NCI-H1092 treated with DMSO at 0.1 percent for 48 hours (cell line): ENCODE measurements at places on chromosomes 4 and X.

GRCh38 chrX:12779534-12779933 lies 11.7 kb upstream of the PRPS2 start:
- DNase-seq = no peak

GRCh38 chr4:124423160-124423559 lies 289.4 kb downstream of the ANKRD50 start:
- DNase-seq = no peak

DNA sequence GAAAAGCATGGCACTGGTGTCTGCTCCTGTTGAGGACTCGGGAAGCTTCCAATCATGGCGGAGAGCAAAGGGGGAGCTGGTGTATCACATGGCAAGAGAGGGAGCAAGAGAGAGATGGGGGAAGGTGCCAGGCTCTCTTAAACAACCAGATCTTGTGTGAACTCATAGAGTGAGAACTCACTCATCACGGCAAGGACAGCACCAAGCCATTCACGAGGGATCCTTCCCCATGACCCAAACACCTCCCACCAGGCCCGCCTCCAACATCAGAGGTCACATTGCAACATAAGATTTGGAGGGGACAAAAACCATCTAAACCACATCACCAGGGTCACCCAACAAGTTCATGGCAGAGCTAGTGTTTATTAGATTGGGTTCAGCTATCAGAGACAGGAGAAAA lies 218.7 kb upstream of the BCOR start:
- DNase-seq = no peak

GRCh38 chr4:100049872-100050271 lies 99.8 kb upstream of the H2AZ1 start:
- DNase-seq = no peak

GRCh38 chrX:132393485-132393884 lies 95.4 kb downstream of the MBNL3 start:
- no peak for DNase-seq

GRCh38 chr4:53490965-53491622 lies 100.2 kb downstream of the LNX1 start:
- peak; percentile 7 for DNase-seq

DNA sequence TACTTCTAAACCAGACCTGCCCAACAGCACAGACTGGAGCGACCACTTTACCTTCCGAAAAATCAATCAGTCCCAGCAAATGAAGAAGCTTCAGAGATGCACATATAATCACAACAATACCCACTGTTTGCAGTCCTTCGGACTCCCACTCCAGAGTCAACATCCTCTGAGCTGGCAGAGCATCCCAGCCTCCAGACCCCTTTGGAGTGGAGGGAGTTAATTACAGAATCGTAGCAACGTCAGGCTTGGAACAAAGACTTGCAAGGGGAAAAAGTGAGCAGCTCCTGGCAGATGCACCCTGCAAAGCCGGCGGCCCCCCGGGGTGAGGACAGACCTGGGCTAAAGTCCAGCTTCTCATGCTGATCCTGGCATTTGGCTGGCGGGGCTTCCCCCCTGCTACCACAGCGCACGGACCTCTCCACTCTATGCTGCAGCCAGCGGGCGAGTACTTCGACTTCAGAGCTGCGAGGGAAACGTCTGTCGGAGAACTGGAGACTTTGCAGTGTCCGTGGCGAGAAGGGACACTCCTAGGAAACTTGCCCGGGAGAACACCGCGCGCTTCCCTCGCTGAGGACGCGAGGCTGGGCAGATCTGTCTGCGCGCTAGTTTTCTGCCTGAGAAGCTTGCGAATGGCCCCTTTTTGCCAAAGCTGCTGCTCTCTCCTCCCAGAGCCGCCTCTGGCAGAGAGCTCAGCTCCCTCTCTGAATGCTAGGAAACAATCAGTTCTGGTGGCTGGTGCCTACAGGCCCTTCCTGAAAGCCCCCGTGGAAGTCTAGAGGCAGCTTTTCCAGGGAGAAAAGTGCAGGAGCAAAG lies 283.7 kb downstream of the PACRGL start:
- peak; percentile 49 for DNase-seq

GRCh38 chrX:85622635-85623034 lies 243.2 kb upstream of the POF1B start:
- no peak for DNase-seq

GRCh38 chrX:56802428-56802827 lies 73.4 kb downstream of the NBDY start:
- DNase-seq = no peak

- no peak for DNase-seq
Observed at GRCh38 chr4:2649604-2650114, 106.5 kb downstream of the TNIP2 start.

GRCh38 chr4:122652379-122652778 lies 31.5 kb upstream of the IL21 start:
- no peak for DNase-seq

DNA sequence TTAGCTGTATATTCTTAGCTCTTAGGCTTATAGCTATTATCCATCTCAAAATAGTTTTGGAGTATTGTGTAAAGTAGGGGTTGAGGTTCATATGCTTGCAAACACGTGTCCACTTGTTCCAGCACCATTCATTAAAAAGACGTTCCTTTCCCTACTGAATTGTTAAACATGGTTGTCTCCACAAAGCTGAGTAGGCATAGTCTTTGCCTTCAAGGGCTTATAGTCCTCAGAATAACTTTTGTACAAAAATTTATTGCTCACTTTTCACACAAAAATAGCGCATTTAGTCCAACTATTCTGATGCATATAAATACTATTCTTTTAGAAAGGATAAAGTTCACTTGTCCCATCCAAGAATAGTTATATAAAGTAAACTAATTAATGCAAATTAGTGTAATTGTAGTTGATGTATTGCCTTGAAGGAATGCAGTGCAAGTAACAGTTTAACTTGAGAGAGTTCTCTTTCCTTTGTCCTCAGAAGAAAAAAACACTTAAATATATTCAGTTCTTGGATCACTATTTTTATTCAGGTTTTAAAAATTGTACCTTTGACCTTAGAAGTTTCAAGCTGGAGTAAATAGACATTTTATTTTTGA lies 14.1 kb downstream of the LRIT3 start:
- DNase-seq = no peak

GRCh38 chr4:61275241-61275640 lies 75.1 kb downstream of the ADGRL3 start:
- DNase-seq = no peak

- no peak for DNase-seq
Observed at GRCh38 chr4:43846111-43846587, 602.5 kb downstream of the KCTD8 start.

GRCh38 chrX:44344194-44344593 lies 722 bp upstream of the EFHC2 start:
- DNase-seq = no peak

- no peak for DNase-seq
Observed at GRCh38 chrX:48826135-48826875, at the start of gene ERAS. Gene ERAS, plus strand, starts transcription at chrX:48826513. Its CDS starts 2,611 bp downstream, at chrX:48829124.

GRCh38 chrX:56733459-56734046 lies 4.5 kb downstream of the NBDY start:
- DNase-seq = peak; percentile 31

DNA sequence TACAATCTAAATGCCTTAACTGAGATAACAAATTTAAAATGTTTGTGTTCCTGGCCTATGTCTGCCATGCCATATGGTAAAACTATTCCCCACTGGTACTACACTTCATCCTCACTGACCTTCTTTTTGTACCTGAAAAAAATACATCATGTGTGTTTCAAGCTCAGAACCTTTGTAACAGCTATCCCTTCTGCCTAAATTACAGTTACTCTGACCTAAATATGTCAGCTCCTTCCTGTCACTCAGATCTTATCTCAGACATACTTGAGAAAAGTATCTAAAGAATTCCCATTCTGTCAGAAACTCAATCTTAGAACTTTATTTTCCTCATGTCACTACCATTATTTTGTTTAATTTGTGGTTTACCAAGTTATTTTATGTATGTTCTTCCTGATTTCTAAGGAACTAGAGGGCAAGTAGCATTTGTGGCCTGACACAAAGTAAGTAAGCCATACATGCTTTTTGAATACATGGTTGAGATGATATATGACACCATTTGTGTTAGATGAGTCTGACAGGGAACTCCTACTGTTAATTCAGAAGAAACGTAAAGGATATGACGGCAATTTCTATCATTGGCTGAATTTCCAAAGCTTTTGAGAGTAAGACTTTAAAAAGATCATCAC lies 456.5 kb upstream of the NDST3 start:
- DNase-seq = no peak

GRCh38 chrX:79079477-79079876 lies 65.0 kb upstream of the GPR174 start:
- no peak for DNase-seq

- no peak for DNase-seq
Observed at GRCh38 chr4:172997217-172997609, 171.4 kb upstream of the GALNT7 start.

DNA sequence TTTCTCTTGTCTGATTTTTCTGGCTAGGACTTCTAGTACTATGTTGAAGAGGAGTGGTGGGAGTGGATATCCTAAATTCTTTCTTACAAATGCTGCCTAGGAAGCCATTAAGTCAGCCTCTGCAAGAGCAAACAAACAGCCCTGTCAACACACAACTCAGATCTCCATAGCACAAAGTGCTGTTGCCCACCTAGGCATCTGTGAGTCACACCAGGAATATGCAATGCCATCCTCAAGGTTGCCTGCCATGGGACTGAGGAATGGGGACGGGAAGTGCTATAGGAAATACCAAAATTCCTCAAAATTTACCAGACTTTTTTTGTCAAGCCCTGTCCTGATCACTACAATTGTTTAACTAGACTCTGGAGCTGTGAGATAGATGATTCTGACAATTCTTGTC lies 466.9 kb downstream of the FSTL5 start:
- no peak for DNase-seq

- no peak for DNase-seq
Observed at GRCh38 chrX:41733939-41734338, 10.0 kb downstream of the GPR82 start.

DNA sequence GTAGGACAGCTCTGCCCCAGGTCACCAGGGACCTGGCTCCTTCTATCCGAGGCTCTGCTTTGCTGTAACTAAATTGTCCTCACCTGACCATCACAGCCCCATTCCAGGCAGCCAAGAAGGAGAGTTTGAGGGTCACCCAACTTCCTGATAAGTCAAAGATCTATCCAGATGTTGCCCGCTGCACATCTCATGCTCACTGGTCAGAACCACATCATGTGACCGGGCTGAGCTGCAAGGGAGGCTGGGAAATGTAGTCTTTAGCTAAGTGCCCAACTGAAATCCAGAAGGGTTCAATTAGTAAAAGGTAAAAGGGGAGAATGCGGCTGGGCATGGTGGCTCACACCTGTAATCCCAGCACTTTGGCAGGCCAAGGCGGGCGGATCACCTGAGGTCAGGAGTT lies 18.4 kb downstream of the HMX1 start:
- DNase-seq = no peak

DNA sequence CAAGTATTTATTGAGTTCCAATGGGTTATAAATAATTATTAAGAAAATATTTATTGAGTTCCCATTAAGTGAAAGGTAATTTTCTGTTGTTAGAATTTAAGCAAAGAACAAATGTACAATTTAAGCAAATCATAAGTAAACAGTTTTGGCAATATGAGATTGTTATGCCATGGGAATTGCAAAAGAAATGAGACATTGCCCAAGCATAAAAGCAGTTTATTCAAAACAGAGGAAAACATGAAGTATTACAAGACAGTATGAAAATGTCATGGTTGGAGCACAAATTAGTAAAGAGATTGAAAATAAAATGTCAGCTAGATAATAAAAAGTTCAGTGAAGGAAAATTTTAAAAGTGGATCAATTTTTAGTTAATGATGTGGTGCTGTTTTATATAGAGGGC lies 706.1 kb upstream of the EPHA5 start:
- DNase-seq = no peak

DNA sequence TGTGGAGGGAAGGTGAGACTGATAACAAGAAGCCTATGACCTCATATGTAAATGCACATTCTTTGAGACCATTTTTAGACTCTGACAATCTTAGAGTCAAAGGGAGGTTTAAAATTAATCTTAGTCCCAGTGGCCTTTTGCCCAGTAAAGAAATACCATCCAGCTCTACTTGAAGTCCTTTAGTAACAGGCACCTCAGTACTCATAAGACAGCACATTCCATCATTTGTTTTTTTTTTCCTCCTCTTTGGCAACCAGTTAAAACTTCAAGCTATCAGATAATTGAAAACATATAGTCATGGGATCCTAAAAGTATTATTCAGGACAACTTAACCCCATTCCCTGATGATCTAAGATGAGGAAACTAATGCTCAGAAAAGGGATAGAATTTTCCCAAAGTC lies 4.6 kb downstream of the EDA2R start:
- no peak for DNase-seq

DNA sequence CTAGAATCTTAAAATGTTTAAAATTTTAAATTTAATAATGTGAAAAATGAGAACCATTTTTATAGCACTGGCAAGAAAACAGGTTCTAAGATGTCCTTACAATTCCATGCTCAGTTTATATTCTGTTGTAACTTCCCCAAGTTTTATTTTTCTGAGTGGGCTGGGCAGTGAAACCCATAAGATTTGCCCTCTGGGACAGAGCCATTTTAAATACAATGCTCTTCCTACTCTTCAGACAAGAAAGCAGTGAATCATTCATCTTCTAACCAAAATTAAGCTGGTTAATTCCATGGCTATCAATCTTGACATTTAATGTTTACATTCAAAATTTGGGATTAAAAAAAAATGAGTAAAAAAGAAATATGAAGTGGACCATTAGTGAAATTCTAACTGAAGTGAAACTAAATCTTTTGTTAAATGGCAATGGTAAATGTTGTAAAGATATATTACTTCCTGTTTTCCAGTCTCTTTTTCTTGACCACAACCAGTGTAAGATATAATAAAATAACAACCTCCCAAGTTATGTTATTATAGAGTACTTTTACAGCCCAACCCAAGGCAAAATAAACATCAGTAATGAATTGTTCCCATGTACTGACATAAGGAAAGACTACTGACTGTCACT lies 37.2 kb upstream of the PTPN13 start:
- DNase-seq = no peak

DNA sequence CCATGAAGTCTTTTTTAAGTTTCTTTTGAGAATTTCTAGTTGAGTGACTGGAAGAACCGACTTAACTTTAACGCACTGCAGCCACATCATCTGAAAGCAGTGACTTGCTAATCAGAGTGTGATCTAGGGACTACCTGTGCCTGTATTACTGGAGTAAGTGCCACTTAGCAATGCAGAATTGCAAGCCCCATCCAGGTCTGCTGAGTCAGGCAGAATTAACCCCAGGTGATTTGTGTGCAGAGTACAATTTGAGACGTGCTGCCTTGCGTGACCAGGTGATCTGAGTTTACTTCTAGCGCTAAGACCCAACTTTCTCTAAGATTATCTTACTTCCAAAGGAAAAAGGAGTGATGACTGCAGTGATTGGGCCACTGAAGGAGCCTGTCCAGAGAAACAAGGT lies 85.3 kb downstream of the CLCN4 start:
- no peak for DNase-seq
